ENCODE measurements at places on chromosomes 1 and 21.

GRCh38 chr1:200512191-200512590 lies 102.4 kb upstream of the ZNF281 start:
- no peak for DNase-seq

- no peak for DNase-seq
Measured at GRCh38 chr1:15031251-15031933, 122.2 kb upstream of the TMEM51 start.

DNA sequence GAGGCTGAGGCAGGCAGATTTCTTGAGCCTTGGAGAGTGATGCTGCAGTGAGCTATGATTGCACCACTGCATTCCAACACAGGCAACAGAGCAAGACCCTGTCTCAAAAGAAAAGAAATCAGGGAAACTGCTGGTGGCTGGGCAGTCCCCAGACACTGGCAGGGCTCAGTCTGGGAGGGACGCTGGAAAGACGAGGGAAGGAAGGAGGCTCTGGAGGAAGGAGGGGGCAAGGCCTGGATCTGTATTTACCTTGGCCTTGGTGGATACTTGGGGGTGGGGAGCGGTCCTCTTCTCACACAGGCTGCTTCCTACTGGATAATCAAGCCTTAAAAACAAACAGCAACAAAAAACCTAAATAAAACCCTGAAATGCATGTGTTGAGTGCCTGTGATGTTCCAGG lies 24.4 kb downstream of the KCNQ4 start:
- DNase-seq: no peak

DNA sequence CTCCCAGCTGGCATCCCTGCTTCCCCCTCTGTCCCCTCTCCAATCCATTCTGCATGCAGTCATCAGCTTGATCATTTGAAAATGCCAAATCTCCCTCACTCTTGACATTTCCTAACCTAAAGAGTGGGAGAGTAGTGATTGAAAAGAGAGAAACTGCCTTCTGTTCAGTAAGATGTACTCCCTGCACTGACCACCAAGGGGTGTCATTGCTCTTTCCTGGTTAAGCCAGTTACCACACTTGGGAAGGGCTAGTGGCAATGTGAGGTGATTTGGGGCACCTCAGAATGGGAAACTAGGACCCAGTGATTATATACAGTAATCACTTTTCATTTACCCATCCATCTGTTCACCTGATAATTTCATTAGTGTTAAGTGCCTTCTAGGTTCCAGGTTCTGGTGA lies 6.9 kb upstream of the TMEM269 start:
- no peak for DNase-seq

DNA sequence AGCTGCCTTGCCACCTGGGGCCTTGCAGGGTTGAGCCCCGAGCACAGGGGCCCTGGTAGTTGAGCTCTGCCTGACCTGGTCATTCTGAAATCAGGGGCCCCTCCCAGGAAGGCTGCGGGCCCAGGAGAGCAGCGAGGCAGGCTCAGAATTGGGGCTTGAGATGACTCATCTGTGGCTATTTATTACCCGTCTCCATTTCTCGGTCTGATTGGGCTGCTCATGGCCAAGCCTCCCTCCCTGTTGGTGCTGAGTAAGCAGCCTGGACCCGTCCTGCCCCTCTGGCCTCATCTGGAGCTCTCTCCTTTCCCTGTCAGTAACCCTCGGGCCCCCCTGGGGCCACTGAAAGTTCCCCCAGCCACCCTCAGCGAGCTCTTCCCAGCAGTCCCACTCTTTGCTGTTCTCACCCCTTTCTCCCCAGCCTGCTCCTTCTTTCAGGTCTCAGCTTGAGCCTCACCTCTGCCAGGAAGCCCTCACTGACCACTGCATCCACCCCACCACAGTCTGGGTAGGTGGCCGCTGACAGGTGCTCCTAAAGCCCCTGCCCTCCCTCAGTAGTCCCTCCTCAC lies 11.0 kb upstream of the TNFRSF8 start:
- peak; percentile 65 for DNase-seq

DNA sequence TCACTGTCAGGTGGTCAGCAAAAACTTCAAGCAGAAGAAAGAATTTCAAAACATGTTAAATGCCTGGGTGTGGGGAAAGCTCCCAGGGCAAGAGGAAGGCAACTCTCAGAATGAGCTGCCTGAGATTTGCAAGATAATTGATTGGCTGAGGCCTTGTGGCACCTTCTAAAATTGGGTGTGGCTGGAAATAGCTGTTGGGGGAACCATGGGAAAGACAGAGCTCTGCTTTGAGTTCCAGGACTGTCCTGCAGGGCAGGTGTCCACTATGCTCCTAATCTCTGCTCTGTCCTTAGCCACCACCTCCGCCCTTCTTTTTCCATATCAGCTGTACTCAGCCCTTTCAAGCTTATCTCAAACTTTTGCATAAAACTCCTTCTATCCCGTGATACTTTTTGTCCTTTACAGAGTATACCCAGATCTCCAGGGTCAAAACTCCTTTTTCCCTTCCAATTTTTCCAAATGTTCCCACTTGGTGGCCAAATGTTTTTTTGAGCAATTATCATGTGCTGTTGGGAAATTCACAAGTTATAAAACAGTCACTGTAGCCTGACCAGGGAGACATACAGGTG lies 23.8 kb upstream of the PPP2R5A start:
- no peak for DNase-seq

- no peak for DNase-seq
Measured at GRCh38 chr1:205580140-205580922, 51.5 kb downstream of the ELK4 start.

GRCh38 chr1:114669562-114670082 lies at the start of gene DENND2C:
DENND2C (minus strand) TSS chr1:114670049; CDS start chr1:114625984, 44,065 bp downstream.
- no peak for DNase-seq

DNA sequence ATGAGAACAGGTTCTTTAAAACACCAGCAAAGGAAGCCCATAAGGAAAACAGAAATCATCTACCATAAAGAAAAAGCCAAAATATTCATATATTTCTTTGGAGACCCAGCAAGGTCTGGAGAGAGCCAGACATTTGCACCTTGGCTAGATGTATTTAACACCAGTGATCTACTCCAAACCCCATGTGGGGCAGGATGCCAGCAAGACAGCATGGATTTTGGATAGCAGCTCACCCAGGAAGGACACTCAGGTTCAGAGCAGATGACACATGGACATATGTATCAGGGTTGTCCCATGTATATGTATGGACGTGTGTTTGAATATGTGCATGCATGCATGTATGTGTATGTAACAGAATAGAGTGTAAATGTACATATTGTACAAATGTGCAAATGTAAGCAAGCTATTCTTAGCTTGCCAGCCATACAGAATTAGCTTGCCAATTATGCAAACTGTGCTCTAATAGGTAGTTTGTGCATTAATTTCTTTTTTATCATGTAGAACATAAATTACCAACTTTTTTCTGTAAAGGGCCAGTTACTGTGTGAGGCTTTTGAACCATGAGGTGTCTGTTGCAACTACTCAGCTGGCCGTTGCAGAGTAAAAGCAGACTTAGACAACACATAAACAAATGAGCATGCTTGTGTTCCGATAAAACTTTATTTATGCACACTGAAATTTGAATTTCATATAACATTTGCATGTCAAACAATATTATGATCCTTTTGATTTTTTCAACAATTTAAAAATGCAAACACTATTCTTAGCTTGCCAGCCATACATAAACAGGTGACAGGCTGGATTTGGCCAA lies 73.5 kb upstream of the KAZN start:
- DNase-seq: no peak

DNA sequence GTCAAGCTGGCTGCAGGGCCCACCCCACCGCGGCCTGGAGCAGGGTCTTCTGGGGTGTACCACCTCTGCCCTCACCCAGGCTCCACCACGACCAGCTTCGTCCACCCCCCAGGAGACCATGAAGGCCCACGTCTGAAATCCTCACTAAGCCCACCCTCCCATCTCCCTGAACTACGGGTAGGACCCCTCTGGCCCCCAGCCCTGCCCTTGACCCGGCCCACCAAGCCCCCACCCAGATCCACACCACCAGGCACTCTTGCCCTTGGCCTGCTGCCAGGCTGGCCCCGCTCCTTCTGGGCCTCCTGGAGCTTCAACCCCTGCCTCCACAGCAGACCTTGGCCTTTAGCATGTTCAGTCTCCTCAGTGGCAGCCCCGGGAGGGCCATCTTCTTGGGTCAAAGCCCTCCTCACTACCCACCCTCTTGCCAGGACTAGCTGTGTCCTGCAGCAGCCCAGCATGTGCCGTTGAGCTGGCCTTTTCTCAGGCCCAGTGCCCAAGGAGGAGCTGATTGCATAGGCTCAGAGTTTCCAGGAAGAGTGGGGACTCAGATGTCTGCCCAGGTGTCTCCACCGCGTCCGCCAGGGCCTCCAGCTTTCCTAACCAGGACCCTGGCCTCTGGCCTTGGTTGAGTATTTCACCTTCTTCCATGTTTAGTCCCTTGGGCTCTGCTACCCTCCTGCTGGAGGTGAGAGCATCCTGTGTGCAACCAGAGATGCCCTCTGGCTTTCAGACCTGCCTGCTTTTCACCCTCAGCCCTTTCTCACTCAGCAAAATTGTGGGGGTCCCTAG lies 17.7 kb upstream of the SAMD11 start:
- peak; percentile 23 for DNase-seq

DNA sequence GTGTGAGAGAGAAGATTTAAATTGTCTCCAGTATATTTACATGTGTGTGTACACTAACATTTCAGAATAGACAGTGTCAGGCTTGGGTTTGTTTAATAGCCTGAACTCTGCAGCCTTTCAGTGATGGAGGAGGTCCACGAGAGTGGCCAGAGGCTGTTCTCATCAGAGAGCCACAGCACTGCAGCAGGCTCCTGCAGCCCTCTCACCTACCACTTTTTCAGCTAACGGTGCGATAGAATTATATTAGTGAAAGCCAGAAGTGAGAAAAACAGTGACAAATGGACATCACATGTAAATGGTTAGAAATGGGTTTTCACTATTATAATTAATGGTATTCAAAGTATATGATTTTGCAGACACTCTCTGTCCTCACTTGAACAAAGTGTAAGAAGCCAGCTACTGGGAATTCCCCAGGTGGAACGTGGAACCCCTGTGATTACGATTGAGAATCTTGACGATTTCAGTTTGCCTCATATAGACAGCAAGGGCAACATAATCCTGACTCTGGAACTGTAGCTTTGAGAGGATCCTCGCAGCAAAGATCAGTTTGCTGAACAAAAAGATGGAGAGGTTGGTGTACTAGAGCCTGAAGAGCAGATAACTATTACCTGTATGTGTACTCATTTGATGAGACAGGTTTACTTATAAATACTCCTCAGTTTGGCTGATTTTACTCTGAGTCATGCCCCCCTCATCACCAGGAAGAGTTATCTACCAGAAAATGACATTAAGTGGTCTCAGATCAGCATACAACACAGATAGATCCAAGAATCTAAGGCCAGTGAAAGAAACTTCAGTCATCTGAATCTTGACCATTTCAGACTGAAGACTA lies 31.4 kb downstream of the IFI16 start:
- DNase-seq: no peak

- DNase-seq: no peak
Measured at GRCh38 chr1:155241841-155242264, 13.4 kb downstream of the ENTREP3 start.

DNA sequence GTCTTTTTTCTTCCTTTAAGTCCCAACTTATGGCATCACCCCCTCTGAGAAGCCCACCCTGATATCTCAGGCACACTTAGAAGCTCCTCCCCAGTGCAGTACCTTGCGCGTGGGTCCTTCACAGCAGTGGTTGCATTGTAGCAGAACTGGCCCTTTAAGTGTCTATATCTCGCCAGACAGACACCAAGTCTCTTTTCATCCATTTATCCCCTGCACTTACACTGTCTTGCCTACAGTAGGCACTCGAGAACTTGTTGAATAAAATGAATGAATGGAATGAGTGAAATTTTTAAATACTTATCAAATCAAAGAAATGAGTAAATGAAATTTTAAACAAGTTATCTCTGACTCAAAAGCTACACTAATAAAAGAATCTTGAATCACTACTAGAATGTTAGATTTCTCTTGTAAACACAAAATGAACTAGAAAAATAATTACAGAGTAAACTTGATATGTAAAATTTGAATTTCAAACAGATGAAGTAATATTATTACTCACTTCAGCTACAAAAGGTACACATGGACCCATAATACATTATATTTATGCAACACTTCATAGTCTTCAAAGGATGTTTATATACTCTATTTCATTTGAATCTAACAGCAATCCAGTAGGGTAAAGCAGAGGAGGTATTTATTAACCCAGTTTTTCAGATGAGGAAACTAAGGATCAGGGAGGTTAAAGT lies 54.7 kb upstream of the MAN1A2 start:
- peak; percentile 16 for DNase-seq

- no peak for DNase-seq
Measured at GRCh38 chr1:11299225-11299574, 26.2 kb downstream of the UBIAD1 start.

DNA sequence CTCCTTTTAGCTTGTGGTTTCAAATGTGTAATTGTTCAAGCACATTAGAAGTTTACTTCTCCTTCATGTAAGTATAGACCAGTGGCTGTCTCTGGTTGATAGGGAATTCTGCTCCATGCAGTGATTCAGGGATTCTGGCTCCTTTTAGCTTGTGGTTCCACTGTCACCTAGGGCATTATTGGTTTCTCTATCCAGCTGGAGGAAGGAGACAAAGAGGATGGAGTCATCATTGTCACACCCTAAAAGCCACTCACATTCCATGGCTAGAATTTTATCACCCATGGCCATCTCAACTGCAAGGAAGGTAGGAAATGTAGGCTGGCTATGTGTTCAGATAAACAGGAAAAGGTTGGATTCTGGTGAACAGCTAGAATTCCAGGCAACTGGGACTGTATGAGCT lies 131.2 kb downstream of the URB2 start:
- DNase-seq: no peak

GRCh38 chr1:22919341-22920025 lies 53.2 kb downstream of the LACTBL1 start:
- DNase-seq: no peak

- no peak for DNase-seq
Measured at GRCh38 chr1:159172614-159173291, 1.3 kb downstream of the CADM3 start.

DNA sequence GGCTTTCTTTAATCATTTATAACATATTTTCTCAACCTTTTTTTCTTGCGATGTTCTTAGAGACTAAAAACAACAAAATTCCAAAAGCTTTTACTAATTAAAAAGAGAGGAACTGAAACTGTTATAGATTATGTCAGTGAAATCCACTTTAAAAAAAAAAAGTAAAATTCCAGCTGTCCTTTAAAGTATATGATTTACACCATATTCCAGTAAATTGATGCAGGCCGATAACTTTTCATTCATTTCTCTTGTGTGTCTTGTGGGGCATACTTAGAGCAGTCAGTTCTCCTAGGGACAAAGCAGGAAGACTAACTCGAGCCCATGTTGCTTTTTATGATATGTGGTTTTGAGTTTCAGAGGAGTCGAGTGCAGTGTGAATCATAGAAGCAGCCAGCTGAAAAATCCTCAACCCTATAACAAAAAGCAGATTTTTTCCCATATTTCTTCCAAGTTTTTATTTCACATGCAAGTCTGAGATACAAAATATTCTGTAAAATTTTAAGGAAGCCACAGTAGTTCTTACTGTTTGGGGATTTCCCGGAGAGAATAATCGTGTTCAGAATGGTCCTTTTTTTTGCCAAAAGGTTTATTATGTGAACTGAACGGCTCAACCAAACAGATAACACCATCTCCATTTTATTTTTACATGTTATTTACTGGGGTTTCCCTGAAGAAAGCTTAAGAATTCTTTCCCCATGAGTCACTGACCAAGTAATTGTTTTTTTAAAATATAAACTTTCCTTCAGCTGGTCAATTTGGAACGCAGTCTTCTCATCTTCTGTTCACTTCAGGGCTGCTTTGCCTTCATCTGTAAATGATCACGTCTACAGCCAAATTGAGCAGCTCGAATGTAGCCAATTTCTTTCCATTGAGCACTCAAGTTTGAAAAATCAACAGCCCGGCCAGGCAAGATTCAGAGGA lies 77.0 kb upstream of the C1orf105 start:
- no peak for DNase-seq

All from GM12892 (cell line).